ENCODE measurements at places on chromosomes 5 and 9. TPM values are rescaled to one million over a fixed set of nuclear protein-coding genes. Genes with fewer than 3 reads are reported as not detected.

Gene PCDHB15
- not detected for total RNA-seq

Gene CNTLN
- total RNA-seq, result 1.6 TPM

Gene SHROOM1
- total RNA-seq, result 9.3 TPM

Gene KIAA0825
- total RNA-seq, result 0.62 TPM

Gene BNC2
- not detected for total RNA-seq

Gene SCGB3A1
- not detected for total RNA-seq

- peaks cover 16% of the 10 kb centered on the region for H3K4me1 ChIP-seq
- no peaks in the 10 kb centered on the region for H3K27me3 ChIP-seq
- H3K27ac ChIP-seq, result no peak overlapping the region
- H3K4me3 ChIP-seq, result no peak overlapping the region
These were observed 43.5 kb upstream of the RNF38 start for GRCh38 chr9:36443581-36443980.

- H3K27ac ChIP-seq, result no peak overlapping the region
- no peaks in the 10 kb centered on the region for H3K36me3 ChIP-seq
- no peak overlapping the region for H3K4me3 ChIP-seq
- DNase-seq, result no peak
- no peaks in the 10 kb centered on the region for H3K4me1 ChIP-seq
These were observed 577.0 kb upstream of the DAB2 start for GRCh38 chr5:40001796-40002195.

- no peak overlapping the region for H3K4me3 ChIP-seq
- H3K36me3 ChIP-seq, result no peaks in the 10 kb centered on the region
- H3K27me3 ChIP-seq, result peaks cover 18% of the 10 kb centered on the region
- no peak for DNase-seq
These were observed 41.7 kb upstream of the BARX1 start for GRCh38 chr9:93996863-93997262.

- no peak for DNase-seq
- H3K4me3 ChIP-seq, result no peak overlapping the region
- H3K27me3 ChIP-seq, result peaks cover 8% of the 10 kb centered on the region
- H3K4me1 ChIP-seq, result no peaks in the 10 kb centered on the region
- no peak overlapping the region for H3K27ac ChIP-seq
- no peaks in the 10 kb centered on the region for H3K36me3 ChIP-seq
These were observed 37.6 kb downstream of the MAST4 start for GRCh38 chr5:66633754-66634153.

DNA sequence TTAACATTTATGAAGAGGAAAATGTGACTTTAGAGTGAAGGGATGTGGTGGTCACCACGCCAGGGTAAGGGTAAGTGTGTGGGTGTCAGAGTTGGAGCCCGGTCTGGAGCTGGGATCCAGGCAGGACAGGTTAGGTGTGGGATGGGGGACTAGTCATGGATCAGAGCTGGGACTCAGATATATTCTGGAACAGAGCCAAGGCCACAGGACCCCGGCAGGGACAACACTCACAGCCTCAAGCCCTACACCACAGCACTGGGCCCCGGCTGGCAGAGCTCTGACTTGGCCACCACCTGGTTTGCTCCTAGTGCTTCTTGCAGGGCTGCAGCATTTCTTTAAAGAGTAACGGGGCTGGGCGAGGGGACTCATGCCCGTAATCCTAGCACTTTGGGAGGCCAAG, 47.4 kb downstream of the C5orf15 start:
- H3K27ac ChIP-seq, result peak overlapping the region; percentile 47

- no peak overlapping the region for H3K27ac ChIP-seq
- no peaks in the 10 kb centered on the region for H3K4me1 ChIP-seq
- H3K36me3 ChIP-seq, result no peaks in the 10 kb centered on the region
- H3K27me3 ChIP-seq, result peaks cover 13% of the 10 kb centered on the region
- no peak for DNase-seq
These were observed 173.7 kb downstream of the MELK start for GRCh38 chr9:36746415-36746814.

- no peaks in the 10 kb centered on the region for H3K27me3 ChIP-seq
- H3K36me3 ChIP-seq, result peaks cover 20% of the 10 kb centered on the region
- DNase-seq, result no peak
- H3K4me3 ChIP-seq, result peak overlapping the region; percentile 86
- peak overlapping the region; percentile 98 for H3K27ac ChIP-seq
- peaks cover 58% of the 10 kb centered on the region for H3K4me1 ChIP-seq
These were observed 256 bp upstream of the CLINT1 start for GRCh38 chr5:157859227-157859575.

GRCh38 chr5:7902666-7903625, 34.0 kb downstream of the MTRR start:
- H3K4me1 ChIP-seq, result peaks cover 19% of the 10 kb centered on the region
- no peaks in the 10 kb centered on the region for H3K27me3 ChIP-seq
- peaks cover 83% of the 10 kb centered on the region for H3K36me3 ChIP-seq

- peaks cover 10% of the 10 kb centered on the region for H3K36me3 ChIP-seq
- no peak overlapping the region for H3K27ac ChIP-seq
- H3K4me3 ChIP-seq, result no peak overlapping the region
These were observed 11.0 kb downstream of the LPCAT1 start for GRCh38 chr5:1512541-1513291.

DNA sequence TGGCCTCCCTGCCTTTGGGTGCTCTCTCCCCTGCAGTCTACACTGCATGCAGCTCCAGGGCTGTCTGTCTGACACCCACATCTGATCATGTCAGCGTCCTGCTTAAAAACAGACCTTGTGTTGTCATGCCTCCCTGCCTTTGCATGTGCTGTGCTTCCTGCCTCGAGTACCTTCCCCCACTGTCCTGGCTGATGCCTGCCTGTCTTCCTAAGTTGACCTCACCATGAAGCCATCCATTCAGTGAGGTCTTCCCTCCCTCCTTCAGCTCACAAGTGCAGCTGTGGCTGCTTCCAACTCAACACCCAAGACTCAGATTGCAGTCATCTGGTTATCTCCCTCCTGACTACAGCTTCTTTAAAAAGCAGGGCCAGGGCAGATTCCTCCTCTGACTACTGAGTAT, 5.5 kb downstream of the ANGPTL2 start:
- DNase-seq, result no peak
- no peak overlapping the region for H3K27ac ChIP-seq
- H3K27me3 ChIP-seq, result peaks cover 28% of the 10 kb centered on the region
- no peaks in the 10 kb centered on the region for H3K36me3 ChIP-seq
- no peak overlapping the region for H3K4me3 ChIP-seq
- H3K4me1 ChIP-seq, result peaks cover 13% of the 10 kb centered on the region

DNA sequence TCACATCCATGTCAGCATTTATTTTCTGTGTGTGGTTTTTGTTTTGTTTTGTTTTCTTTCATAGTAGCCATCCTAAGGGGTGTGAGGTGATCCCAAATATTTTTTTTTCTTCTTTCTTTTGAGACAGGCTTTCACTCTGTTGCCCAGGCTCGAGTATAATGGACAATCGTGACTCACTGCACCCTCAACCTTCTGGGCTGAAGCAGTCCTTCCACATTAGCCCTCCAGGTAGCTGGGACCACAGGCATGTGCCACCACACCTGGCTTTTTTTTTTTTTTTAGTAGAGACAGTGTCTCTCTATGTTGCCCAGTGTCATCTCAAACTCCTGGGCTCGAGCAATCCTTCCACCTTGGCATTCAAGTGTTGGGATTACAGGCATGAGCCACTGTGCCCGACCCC, 59.1 kb downstream of the CDC42SE2 start:
- peak overlapping the region; percentile 11 for H3K27ac ChIP-seq
- H3K27me3 ChIP-seq, result no peaks in the 10 kb centered on the region
- H3K36me3 ChIP-seq, result peaks cover 70% of the 10 kb centered on the region
- H3K4me3 ChIP-seq, result no peak overlapping the region
- peaks cover 40% of the 10 kb centered on the region for H3K4me1 ChIP-seq
- DNase-seq, result no peak

- H3K27me3 ChIP-seq, result peaks cover 6% of the 10 kb centered on the region
- H3K4me3 ChIP-seq, result no peak within 1 kb of the TSS
- H3K4me1 ChIP-seq, result peaks cover 21% of the 10 kb centered on the region
- peak; percentile 69 for DNase-seq
- H3K27ac ChIP-seq, result peak within 1 kb of the TSS; percentile 84
These were observed at the start of gene ADAMTS6 for GRCh38 chr5:65481635-65482295. ADAMTS6 (minus strand) TSS chr5:65481920; CDS start chr5:65473673, 8,247 bp downstream.

DNA sequence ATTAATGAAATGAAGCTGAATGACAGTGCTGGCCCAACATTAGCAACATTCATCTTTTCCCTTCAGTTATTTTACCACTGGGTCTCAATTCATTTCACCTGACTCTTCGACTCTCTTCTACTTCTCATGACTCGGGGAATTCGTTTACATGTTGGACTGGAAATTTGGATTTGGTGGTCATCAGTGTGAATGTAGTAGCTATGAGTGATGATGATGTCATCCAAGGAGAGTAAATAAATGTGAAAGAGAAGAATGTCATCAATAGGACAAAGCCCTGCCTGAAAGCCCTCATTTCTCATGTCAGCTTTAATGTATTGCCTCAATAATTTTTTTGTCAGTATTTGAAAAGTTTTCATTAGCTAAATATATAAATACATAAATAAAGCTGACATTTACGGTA, 21.9 kb upstream of the CFAP95 start:
- H3K4me3 ChIP-seq, result no peak overlapping the region
- H3K36me3 ChIP-seq, result no peaks in the 10 kb centered on the region
- peaks cover 4% of the 10 kb centered on the region for H3K4me1 ChIP-seq
- DNase-seq, result no peak

Data from activated T-helper 2 cell treated with anti-CD3 and anti-CD28 coated beads, Interferon-gamma antibody, Interleukin-2, Interleukin-4, amounts not matched to agents 10 μg/mL and 5 μg/mL and 100 μg/mL, durations not matched to agents 14 hours and 24 hours and 36 hours (primary cell).